ENCODE measurements at places on chromosomes 11 and 22. TPM values are rescaled to one million over a fixed set of nuclear protein-coding genes. Genes with fewer than 3 reads are reported as not detected.

- DNase-seq: no peak
- peaks cover 7% of the 10 kb centered on the region for H3K4me1 ChIP-seq
Observed at GRCh38 chr11:116364348-116364747, 408.4 kb downstream of the BUD13 start.

DNA sequence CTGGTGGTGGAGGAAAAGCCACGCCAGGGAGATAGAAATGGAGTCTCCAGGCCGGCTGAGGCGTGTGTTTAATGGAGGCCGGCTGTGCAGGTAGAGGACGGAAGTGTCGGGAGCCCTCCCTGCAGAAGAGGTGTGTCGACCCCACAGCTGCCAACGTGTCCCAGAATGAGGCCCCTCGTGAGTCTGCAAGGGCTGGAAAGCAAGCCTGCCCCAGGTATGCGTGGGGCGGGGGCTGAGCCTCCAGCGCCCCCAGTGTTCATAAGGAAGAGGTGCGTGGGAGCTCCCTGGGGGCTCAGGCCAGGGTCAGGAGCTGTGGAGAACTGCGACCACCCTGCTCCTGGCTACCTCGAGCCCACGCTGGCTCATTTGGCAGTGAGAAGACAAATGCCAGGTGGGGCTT is 38.0 kb upstream of the JAM3 start:
- no peaks in the 10 kb centered on the region for H3K36me3 ChIP-seq
- peaks cover 11% of the 10 kb centered on the region for H3K27me3 ChIP-seq
- peaks cover 68% of the 10 kb centered on the region for H3K4me1 ChIP-seq
- no peak for DNase-seq
- no peak overlapping the region for H3K4me3 ChIP-seq
- H3K27ac ChIP-seq: no peak overlapping the region

DNA sequence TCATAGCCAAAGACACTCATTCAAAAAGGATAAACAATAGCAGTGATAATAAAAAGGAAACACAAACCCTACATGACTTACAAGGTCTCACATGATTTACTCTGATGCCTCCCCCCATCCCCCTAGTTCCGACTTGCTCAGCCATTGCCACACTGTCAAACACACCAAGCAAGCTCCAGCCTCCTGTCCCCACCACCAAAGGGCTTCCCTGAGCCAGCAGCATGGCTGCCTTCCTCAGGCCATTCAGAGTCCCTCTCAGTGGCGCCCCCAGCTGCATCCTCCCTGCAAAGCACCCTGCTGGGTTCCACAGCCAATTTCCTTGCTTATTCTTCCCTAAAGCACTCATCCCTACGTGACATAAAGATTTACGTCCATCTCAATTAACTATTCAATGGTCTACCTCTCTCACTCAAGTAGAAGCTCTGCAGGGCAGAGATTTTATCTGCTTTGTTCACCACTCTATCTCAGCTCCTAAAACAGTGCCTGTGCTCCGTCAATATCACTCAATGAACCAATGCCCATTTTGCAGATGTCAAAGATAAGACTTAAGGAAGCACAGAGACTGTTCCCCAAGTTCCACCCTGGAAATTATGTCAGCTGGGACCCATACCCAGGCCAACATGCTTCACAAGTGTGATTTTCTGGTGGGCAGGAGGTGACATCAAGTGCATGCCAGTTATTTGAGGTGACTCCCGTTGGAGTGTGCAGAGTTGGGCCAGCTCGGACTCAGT is 106.9 kb downstream of the SYN3 start:
- H3K4me3 ChIP-seq: no peak overlapping the region
- no peak for DNase-seq
- no peaks in the 10 kb centered on the region for H3K36me3 ChIP-seq
- peaks cover 9% of the 10 kb centered on the region for H3K4me1 ChIP-seq
- H3K27ac ChIP-seq: no peak overlapping the region

DNA sequence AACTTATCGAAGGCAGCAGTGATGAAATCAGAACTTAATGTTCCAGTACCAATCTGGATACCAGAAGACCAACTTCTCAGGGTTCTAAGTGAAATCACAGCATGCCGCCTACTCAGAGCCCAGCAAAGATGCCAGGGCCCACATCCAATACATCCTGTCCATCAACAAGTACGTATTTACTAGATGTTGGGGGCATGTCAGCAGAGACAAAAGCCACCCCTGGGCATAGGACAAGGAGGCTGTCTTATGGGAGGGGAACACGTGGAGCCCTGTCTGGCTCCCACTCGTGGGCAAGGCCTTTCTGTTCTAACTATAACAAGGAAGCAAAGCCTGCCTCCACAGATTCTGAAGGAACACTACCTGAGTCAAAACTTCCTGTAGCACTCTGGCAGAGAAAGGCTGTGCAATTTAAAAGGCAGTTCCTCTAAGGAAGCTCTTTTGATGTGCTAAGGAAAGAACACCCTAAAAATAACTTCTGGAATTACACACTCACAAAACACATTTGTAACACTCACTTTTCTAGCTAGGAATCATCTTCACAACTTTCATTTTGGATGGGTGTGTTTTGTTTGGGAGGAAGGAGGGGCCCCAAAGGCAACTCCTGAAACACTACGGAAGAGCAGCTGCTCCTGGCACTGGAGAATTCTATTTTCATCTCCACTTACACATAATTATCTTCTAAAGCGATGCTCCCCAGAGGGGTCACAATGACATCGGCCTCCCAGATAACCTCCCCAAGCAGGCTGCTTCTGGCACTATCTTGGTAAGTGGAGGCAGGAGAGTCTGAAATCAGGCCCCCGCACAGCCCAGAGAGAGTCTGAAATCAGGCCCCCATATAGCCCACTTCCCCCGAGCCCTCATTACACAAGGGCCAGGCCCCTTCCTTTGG is 14.2 kb downstream of the SMCO4 start:
- H3K4me3 ChIP-seq: no peak overlapping the region
- H3K27ac ChIP-seq: peak overlapping the region; percentile 58
- no peaks in the 10 kb centered on the region for H3K27me3 ChIP-seq
- H3K4me1 ChIP-seq: peaks cover 24% of the 10 kb centered on the region
- H3K36me3 ChIP-seq: no peaks in the 10 kb centered on the region

GRCh38 chr11:29318134-29318845 is 698.5 kb downstream of the KCNA4 start:
- H3K27me3 ChIP-seq: no peaks in the 10 kb centered on the region
- no peak for DNase-seq
- no peaks in the 10 kb centered on the region for H3K4me1 ChIP-seq
- H3K27ac ChIP-seq: no peak overlapping the region

GRCh38 chr11:80822308-80822707 is 1381.5 kb upstream of the TENM4 start:
- no peak overlapping the region for H3K4me3 ChIP-seq
- no peaks in the 10 kb centered on the region for H3K36me3 ChIP-seq
- no peaks in the 10 kb centered on the region for H3K4me1 ChIP-seq
- peak; percentile 84 for DNase-seq
- H3K27ac ChIP-seq: no peak overlapping the region
- no peaks in the 10 kb centered on the region for H3K27me3 ChIP-seq

DNA sequence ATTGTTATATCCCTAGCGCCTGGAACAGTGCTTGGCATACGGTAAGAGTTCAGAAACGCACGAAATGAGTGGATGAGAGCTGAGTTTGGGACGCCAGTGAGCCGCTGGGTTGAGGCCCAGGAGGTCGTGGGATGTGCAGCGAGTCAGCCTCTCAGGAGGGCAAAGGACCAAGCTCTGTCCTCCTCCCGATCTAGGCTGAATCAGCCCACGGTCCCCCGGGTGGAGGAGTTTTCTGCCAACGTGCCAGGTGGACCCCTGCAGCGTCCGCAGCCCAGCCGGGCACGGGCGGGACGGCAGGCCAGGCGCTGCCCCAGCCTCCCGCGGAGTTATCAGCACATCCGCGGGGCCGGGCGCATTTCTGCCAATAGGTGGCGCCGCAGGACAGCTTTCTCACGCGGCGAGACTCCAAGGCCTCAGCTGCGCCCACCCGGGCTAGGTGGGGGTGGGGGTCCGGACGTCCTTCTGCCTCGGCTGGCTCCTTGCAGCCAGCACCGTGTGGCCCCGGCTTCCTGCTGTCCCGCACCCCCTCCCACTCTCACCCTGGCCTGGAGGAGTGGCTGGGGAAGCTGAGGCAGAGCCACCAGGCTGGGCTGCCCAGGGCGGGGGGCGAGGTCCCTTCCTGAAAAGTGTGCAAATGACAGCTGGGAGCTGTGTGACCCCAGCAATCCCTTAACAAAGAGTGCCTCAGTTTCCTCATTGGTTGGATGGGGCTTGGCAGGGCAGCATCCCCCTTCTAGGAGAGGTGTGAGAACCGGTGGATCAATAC is 2.2 kb upstream of the RPS19BP1 start:
- no peaks in the 10 kb centered on the region for H3K27me3 ChIP-seq
- peak; percentile 68 for DNase-seq
- no peak overlapping the region for H3K27ac ChIP-seq

DNA sequence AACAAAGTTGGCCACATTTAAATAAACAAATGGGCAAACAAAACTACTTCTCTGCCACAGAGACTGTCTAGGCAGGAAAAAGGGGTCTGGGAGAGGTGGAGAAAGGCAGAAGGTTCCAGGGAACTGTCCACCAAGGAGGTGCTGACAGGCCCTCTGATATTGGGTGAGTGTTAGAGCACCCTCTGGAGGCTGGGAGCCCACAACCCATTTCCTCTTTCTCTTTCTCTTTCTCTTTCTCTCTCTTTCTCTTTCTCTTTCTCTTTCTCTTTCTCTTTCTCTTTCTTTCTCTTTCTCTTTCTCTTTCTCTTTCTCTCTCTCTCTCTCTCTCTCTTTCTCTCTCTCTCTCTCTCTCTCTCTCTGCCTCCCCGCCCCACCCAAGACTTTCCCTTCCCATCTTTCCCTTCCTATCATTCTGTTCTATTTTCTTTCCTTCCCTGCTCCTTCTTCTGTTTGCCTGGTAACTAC is 912.8 kb downstream of the DLG2 start:
- no peaks in the 10 kb centered on the region for H3K36me3 ChIP-seq
- no peak overlapping the region for H3K27ac ChIP-seq
- H3K4me1 ChIP-seq: no peaks in the 10 kb centered on the region
- DNase-seq: peak; percentile 73
- H3K4me3 ChIP-seq: no peak overlapping the region

GRCh38 chr22:31814942-31815341 is 61.1 kb downstream of the DEPDC5 start:
- H3K4me1 ChIP-seq: no peaks in the 10 kb centered on the region
- H3K4me3 ChIP-seq: no peak overlapping the region
- DNase-seq: no peak
- H3K36me3 ChIP-seq: peaks cover 57% of the 10 kb centered on the region

DNA sequence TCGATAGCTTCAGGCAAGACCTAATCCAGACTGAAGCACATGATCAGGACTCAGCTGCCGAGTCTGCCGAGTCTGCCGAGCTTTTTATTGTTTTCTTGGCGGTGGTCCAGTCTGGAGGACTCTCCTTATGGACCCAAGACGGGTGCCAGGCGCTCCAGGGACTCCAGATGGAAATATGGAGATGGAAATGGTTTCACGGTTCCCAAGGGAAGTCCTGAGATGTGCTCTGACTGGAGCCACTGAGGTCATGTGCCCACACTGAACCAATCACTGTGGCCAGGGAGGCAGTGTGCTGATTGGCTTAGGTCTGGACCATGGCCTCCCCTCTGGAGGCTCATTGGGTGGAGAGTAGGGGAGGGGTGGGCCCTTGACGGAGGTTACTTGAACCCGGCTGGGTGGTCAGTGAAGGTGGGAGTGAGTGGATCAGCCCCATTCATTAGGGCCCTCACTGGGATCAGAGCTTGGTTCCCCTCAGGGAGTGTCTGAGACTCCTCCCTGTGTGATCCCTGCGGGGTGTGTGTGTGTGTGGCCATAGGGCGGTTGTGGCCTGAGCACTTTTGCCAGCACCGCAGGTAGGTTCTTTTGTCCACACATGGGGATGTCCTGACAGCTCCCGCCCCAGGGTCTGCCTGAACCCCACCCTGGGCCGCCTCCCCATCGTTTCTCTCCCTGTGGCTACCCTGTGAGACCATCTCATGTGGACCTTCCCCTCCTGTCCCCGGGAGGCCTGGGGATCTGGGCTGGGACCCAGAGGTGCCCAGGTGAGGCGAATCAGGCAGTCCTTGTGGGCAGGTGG is 14.0 kb downstream of the RPS6KA4 start:
- no peak overlapping the region for H3K4me3 ChIP-seq
- peaks cover 2% of the 10 kb centered on the region for H3K4me1 ChIP-seq
- peaks cover 2% of the 10 kb centered on the region for H3K27me3 ChIP-seq

DNA sequence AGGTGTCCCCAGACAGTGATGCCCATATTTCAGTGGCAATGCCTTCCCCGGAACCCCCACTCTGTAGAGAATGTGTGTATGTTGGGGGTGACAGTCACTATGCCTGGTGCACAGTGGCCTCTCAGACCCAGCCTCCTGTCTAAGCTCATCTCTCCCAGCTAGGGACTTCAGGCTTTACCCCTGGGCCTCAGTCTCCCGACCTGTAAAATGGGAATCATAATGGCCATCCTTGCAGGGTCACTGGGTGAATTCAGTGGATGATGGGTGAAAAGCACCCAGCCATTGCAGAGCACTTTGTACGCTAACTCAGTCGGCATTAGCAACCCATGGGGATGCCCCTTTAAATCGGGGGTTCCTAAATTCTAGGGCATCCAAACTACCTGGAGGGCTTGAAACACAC is 18.9 kb downstream of the FGF3 start:
- H3K27ac ChIP-seq: no peak overlapping the region
- H3K27me3 ChIP-seq: peaks cover 2% of the 10 kb centered on the region
- no peak for DNase-seq
- H3K4me1 ChIP-seq: no peaks in the 10 kb centered on the region
- no peaks in the 10 kb centered on the region for H3K36me3 ChIP-seq

DNA sequence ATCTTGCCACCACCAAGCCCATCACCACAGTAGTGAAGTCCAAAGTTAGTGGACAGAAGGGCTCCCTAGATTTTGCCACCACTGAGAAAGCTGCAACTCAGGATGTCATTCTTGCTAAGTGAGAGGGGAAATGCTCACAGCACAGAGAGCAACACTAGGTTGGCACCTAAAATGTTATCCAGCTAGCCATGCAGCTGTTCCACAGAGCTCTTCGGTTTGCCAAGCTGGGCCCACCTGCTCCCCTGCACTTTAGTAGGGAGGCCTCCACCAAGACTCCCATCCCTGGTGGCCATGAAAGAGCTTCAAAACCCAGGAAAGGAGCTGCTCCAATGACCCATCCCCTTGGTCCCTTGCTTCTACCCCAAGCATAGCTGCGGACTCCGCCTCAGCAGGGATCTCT is 63.8 kb downstream of the TRIM29 start:
- no peaks in the 10 kb centered on the region for H3K4me1 ChIP-seq
- no peak for DNase-seq
- H3K4me3 ChIP-seq: no peak overlapping the region
- H3K36me3 ChIP-seq: no peaks in the 10 kb centered on the region
- no peaks in the 10 kb centered on the region for H3K27me3 ChIP-seq

EXT2 gene
- polyA plus RNA-seq: 54.8 TPM

MRGPRE gene
- 1.5 TPM for polyA plus RNA-seq

TAGLN gene
- 47.8 TPM for polyA plus RNA-seq

MRPL40 gene
- polyA plus RNA-seq: 40.5 TPM

SLC37A2 gene
- polyA plus RNA-seq: 5.7 TPM

OR8G5 gene
- polyA plus RNA-seq: not detected

KCNC1 gene
- 42.7 TPM for polyA plus RNA-seq

TMEM191B gene
- 33.6 TPM for polyA plus RNA-seq

Measured in spinal cord (tissue), 10 donors.